ENCODE measurements at places on chromosomes 2 and 18.

DNA sequence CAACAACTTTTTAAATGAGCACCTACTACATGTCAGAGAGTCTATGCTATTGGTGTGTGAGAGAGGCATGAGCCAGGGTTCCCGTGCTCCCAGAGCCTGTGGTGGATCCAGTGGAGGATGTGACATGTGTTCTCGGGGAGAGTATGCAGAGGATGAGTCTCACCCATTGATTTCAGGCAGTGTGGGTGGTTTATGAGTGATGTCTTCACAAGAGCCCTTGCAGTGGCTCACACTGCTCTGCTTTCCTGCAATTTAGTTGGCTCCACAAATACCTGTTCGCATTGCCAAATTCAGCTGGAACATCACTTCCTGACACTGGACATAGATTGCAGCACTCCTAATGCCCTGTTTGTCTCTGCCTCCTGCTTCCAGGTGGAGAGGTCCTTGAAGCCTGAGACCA lies 243.6 kb upstream of the CXCR4 start:
- DNase-seq: no peak

- DNase-seq: no peak
Measured at GRCh38 chr2:187505065-187505672, 49.1 kb downstream of the TFPI start.

DNA sequence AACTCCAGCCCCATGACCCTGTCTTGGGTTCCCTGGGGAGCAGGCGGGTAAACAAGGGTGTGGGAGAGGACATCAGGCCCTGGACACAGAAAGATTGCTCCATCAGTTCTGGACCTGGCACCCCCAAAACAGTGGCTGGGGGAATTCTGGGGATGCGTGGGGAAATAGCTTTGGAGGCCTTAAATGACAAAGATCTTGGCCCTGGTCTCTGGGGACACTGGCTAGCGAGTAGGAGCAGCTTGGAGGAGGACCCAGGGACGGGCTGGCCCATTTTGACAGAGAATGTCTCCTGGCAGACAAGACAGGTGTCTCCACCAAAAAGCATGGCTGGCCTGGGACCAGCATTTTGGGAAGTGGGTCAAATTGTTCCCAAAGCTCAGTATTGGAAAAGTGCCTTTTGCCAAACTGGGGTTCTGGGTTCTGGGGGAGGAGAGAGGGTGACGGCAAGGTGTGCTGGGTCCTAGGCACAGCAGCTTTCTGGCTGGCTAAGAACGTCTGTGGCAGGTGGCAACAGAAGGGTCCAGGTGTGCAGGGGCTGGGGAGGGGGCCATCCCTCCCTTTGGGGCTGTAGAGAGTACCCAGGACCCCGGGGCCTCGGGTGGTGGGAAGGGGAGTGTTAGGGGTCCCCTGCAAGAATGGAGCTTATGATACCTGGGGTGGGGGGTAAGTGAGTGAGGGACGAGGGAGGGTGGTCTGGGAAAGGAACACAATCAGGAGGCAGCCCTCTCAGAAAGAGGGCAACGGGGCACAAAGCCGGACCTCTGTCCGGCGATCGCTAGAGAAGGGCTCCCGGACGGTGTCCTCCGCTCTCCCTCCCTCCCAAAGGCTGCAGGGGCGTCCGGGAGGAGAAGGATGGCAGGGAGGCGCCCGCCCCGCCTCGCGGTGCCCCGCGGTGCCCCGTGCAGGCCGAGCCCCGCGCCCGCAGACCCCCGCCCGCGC lies 556 bp downstream of the CYRIA start:
- no peak for DNase-seq

- DNase-seq: no peak
Measured at GRCh38 chr2:34660741-34661140, 1061.6 kb upstream of the FAM98A start.

DNA sequence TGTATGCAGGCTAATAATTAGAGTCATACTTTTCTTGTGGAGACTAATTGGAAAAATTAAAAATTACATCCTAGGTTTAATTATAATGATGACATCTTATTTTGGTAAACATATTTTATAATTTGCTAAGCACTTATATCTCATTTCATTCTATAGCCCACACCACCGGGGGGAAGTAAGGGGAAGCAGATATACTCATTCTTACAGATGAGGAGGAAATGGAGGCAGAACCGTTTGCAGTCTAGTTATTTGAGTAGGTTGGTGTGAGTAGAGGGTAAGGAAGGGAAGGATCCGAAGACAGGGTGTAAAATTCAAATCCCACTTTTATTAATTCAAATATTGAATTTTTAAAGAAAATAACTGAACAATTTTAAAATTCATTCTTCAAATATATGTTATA lies 3.7 kb downstream of the ITGAV start:
- DNase-seq: no peak

- no peak for DNase-seq
Measured at GRCh38 chr2:135791418-135792190, 45.4 kb downstream of the LCT start.

GRCh38 chr18:22900558-22901238 lies 32.4 kb upstream of the RBBP8 start:
- no peak for DNase-seq

DNA sequence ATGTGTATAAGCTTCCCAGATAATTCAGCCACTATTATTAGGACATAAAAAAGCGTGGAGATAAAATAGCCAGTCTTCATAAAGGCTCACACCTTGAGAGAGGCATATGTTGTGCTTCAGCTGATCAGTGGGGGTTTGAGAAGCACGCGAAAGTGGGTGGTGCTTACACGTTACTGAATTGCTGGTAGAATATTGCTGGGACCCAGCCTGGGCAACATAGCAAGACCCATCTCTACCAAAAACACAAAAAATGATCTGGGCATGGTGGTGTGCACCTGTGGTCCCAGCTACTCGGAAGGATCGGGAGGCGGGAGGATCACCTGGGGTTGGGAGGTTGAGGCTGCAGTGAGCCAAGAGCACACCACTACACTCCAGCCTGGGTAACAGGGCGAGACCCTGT lies 74.9 kb upstream of the MBOAT2 start:
- DNase-seq: no peak

DNA sequence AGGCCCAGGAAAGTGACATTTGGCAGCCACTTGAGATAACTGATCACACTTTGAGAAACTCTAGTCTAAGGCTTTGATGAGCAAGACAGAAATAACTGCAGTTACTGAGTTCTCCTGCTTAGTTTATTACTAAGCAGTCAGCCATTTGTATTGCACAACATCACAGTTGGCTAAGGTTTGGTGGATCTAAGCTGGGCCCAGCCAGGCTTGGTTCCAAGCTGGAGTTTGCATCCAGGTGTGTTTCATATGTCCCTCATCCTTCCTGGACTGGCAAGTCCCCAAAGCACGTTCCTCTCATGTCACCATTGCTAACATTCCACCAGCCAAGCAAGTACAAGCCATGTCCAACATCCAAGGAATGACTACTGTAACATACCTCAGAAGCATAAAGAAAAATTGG lies 71.3 kb upstream of the ZNF532 start:
- DNase-seq: no peak

- no peak for DNase-seq
Measured at GRCh38 chr2:75142081-75142480, 57.2 kb downstream of the TACR1 start.

- DNase-seq: no peak
Measured at GRCh38 chr2:202495230-202495604, 119.1 kb downstream of the BMPR2 start.

- DNase-seq: no peak
Measured at GRCh38 chr2:152587187-152587947, 129.9 kb downstream of the PRPF40A start.

DNA sequence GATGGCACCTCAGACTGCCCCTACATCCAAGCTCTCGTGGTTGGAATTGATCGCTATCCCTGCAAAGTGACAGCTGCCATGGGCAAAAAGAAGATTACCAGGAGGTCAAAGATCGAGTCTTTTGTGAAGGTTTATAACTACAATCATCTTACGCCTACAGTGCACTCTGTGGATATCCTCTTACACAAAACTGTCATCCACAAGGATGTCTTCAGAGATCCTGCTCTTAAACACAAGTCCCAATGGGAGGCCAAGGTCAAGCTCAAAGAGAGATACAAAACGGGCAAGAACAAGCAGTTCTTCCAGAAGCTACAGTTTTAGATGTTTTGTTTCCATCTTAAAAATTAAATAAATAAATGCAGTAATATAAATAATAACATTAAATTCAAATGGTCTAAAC lies 45.4 kb downstream of the INO80D start:
- no peak for DNase-seq

DNA sequence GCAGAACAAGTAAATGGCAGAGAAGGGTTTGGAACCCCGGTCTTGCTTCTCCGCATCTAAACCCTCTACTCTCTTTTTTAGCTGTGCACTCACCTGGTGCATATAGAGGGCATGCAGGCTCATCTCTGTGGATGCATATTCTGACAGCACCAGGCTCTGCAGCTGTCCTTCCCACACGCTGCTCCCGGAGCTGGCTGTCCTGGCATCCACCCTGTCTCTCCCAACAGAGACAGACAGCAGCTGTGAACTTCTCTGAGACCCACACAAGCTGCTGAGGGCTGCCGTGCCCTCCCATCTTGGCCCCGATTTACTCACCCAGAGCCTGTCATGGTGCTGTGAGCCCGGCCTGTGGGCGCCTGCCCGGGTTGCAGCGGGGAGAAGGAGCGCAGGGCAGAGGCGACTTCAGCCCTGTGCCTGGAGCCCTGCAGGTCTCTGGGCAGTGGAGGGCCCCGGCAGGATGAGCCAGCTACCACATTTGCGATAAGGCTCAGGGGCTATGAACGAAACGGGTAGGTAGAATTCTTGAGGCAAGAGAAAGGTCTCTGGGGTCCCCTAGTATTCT lies 3.3 kb upstream of the ABCB6 start:
- no peak for DNase-seq

GRCh38 chr2:200962811-200963123 lies 693 bp downstream of the ORC2 start:
- DNase-seq: no peak

DNA sequence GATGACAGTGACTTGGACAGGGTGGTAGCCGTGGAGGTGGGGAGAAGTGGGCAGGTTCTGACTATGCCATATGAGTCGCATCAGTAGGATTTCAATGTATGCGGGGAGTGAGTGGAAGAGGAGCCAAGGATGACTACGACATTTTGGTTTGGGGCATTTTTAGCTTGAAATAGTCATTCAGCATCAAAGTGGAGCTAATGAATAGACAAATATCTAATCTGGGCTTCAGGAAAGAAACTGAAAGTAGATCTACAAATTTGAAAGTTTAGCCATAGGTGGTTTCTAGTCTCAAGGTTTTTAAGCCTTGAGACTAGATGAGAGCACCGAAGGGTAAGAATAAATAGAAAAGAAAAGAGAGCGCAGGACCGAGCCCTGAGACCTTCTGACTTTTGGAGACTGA lies 58.3 kb downstream of the FEZ2 start:
- no peak for DNase-seq

- no peak for DNase-seq
Measured at GRCh38 chr2:166057370-166058164, 70.3 kb downstream of the SCN1A start.

- no peak for DNase-seq
Measured at GRCh38 chr2:98592565-98592964, 15.7 kb downstream of the COA5 start.

DNA sequence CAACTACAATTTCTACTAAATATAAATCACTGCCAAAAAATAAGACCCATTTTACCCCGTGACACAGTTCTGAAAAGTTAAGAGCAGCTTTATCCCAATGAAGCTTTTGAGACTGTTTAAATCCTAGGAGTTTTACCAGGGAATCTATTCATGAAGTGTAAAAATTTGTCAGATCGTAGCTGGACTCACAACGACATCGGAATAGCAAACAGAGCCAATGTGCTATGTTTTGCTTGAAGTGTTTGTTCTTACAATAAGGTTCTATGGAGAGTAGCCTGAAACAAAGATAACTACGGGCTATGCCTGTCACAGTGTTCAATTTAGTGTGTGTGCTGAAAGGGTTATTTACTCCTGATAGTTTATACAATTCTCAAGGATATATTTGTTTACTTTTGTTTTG lies 78.5 kb upstream of the L3MBTL4 start:
- no peak for DNase-seq

GRCh38 chr2:178110681-178111080 lies 1.6 kb upstream of the RBM45 start:
- no peak for DNase-seq

DNA sequence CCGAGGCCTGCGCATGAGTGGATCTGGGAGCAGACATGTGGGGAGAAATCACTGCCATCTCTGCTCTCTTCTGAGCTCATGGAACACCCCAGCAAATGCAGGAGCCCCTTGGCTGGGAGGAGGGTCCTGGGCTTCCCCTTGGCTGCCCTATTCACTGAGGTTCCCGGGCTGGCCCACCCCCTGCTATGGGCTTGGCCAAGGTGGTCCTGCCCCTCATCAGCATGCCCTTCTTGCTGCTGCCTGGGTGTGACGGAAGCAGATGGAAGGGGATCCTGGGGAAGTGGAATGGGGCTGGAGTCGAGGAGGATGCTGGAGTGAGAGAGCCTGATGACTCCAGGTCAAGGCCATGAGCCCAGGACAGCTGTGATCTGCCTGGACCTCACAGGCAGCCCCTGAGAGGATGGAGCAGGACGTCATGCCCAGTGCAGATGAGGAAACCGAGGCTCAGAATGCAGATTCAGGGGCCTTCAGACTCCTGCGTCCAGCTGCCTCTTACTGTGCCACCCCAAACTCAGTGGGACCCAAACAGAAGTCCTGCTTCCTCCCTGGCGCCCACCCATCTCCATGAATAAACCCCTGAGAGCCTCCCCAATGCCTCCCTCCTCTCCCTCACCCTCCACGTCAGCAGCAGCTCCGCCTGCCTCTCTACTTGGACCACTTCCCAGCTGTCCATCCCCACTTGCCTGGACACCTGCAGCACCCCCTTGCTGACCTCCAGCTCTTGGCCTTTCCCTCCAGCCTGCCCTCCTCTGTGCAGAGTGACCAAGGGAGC lies 4.0 kb downstream of the SNED1 start:
- no peak for DNase-seq

- no peak for DNase-seq
Measured at GRCh38 chr2:151009437-151010175, 252.1 kb downstream of the RBM43 start.

GRCh38 chr2:172674034-172674967 lies 61.3 kb upstream of the RAPGEF4 start:
- no peak for DNase-seq
